ENCODE measurements at places on chromosomes 1 and 21. TPM values are rescaled to one million over a fixed set of nuclear protein-coding genes. Genes with fewer than 3 reads are reported as not detected.

The CDC7 gene
- 32.0 TPM for total RNA-seq

The RPS27 gene
- total RNA-seq, result 2,094 TPM

The SHISAL2A gene
- 9.8 TPM for total RNA-seq

The SHCBP1L gene
- total RNA-seq, result not detected

The OR6K3 gene
- not detected for total RNA-seq

The ZSCAN20 gene
- 3.4 TPM for total RNA-seq

The LAMC2 gene
- total RNA-seq, result 0.91 TPM

- H3K27ac ChIP-seq, result no peak overlapping the region
- H3K27me3 ChIP-seq, result peaks cover 26% of the 10 kb centered on the region
- H3K4me3 ChIP-seq, result no peak overlapping the region
- no peaks in the 10 kb centered on the region for H3K36me3 ChIP-seq
Measured at GRCh38 chr1:203408486-203409481, 57.9 kb upstream of the FMOD start.

- DNase-seq, result no peak
- no peaks in the 10 kb centered on the region for H3K36me3 ChIP-seq
- H3K4me3 ChIP-seq, result no peak overlapping the region
- H3K27me3 ChIP-seq, result no peaks in the 10 kb centered on the region
- no peaks in the 10 kb centered on the region for H3K4me1 ChIP-seq
Measured at GRCh38 chr1:53132176-53132575, 10.3 kb downstream of the SLC1A7 start.

- H3K36me3 ChIP-seq, result no peaks in the 10 kb centered on the region
- H3K4me3 ChIP-seq, result no peak overlapping the region
- no peak overlapping the region for H3K27ac ChIP-seq
Measured at GRCh38 chr21:35737899-35738346, 322.4 kb downstream of the SETD4 start.

- peaks cover 64% of the 10 kb centered on the region for H3K36me3 ChIP-seq
- H3K4me1 ChIP-seq, result peaks cover 45% of the 10 kb centered on the region
- no peaks in the 10 kb centered on the region for H3K27me3 ChIP-seq
- no peak overlapping the region for H3K4me3 ChIP-seq
- peak overlapping the region; percentile 64 for H3K27ac ChIP-seq
Measured at GRCh38 chr1:206606867-206607266, 5.4 kb downstream of the EIF2D start.

- no peak overlapping the region for H3K4me3 ChIP-seq
- no peak overlapping the region for H3K27ac ChIP-seq
- DNase-seq, result peak; percentile 28
- peaks cover 4% of the 10 kb centered on the region for H3K4me1 ChIP-seq
- H3K27me3 ChIP-seq, result peaks cover 55% of the 10 kb centered on the region
Measured at GRCh38 chr1:38134294-38134755, 87.7 kb upstream of the POU3F1 start.

GRCh38 chr1:3932156-3932919, 32.3 kb upstream of the C1orf174 start:
- no peaks in the 10 kb centered on the region for H3K4me1 ChIP-seq
- H3K27ac ChIP-seq, result no peak overlapping the region
- no peak for DNase-seq
- no peaks in the 10 kb centered on the region for H3K36me3 ChIP-seq
- peaks cover 18% of the 10 kb centered on the region for H3K27me3 ChIP-seq

DNA sequence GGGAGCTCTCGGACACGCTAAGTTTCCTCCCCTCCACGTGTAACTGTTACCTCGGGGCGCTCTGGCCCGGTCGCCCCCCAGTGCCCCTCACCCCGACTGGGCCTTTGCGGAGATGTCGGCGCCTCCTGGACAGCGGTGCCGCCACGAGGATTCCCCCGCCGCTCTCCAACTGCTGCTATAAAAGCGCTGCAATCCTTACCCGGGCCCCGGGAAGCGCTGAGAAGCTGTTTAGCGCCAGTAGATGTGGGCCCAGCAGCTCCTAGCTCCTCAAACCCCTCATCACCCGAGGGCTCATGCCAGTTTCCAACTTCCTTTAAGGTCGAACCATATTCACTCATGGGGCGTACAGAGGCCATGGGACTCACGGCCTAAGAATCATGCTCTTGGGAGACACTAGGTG, 361 bp upstream of the LMX1A start:
- DNase-seq, result no peak
- H3K4me1 ChIP-seq, result peaks cover 12% of the 10 kb centered on the region
- peaks cover 66% of the 10 kb centered on the region for H3K27me3 ChIP-seq
- H3K4me3 ChIP-seq, result no peak overlapping the region
- H3K27ac ChIP-seq, result no peak overlapping the region
- no peaks in the 10 kb centered on the region for H3K36me3 ChIP-seq

DNA sequence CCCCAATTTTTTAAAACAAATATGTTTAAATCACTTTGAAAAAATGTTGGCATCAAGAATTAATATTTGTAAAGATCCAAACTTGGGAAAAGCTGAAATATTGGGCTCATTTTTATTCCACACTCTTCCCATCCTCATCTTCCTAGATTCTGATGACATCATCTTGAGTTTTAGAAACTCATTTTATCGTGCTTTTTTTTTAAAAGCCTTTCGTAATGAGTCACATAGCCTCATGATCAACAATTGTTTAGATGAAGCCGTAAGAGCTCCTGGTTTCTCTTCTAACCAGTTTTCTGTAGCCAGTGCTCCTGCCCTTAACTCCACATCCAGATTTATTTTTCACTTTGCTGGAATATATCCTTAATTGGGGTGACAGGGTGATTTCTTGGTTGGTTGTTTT, 78.6 kb downstream of the POFUT2 start:
- no peak for DNase-seq
- H3K27me3 ChIP-seq, result no peaks in the 10 kb centered on the region
- H3K27ac ChIP-seq, result no peak overlapping the region
- peaks cover 15% of the 10 kb centered on the region for H3K36me3 ChIP-seq

- H3K27me3 ChIP-seq, result peaks cover 2% of the 10 kb centered on the region
- no peaks in the 10 kb centered on the region for H3K36me3 ChIP-seq
- H3K4me1 ChIP-seq, result peaks cover 11% of the 10 kb centered on the region
- DNase-seq, result no peak
- no peak overlapping the region for H3K4me3 ChIP-seq
Measured at GRCh38 chr1:150895618-150896017, 8.7 kb downstream of the CTXND2 start.
